ENCODE measurements at places on chromosomes 11 and 22.

DNA sequence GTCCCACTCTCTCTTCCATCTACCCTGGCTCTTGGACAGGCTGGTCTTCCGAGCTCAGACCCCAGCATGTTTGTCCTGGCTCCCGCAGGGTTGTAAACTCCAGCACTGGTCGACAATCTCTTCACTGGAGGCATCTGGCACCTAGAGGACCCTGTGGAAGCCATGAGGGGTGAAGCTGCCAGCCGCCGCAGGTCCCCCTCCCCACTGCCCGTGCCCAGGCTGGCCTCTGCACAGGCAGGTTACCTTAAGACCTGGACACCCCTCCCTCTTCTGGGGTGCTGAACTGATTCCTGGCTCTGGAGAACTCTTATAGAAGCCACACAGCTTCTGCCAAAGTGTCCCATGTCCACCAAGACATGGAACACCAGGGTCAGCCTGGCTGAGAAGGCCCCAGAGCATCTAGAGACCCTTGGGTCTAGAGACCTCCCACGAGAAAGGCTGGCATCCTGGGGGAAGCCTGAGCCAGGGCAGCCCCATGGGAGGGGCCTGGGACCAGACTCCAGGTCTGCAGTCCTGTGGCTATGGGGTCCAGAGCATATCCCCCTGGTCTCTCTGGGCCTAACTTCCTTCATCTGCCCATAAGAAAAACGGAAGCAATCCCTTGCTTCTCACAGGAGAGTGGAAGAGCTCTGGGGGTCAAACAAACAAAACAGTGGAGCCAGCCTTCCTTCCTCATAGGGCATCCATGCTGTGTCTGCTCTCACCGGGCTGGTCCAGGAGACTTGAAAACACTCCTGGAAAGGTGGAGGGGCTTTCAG, 30.6 kb downstream of the LMO1 start:
- DNase-seq, result no peak

DNA sequence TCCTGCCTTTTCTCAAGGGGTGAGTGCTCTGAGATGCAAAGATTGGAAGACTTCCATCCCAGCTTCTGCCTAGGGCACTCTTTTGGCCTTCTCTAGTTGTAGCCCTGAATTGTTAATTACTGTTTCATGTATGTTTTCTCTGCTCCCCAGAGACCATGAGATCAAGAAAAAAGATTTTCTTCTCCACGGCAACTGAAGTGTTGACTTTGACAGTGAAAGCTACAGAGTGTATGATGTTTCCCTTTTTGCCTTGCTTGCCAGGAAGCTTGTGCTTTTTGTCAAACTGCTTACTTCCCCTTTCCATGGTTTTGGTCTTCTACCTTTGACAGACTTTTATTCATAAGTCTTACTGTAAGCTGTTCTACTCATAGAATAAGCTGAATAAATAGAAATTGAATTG, 23.3 kb upstream of the EIF3D start:
- no peak for DNase-seq

DNA sequence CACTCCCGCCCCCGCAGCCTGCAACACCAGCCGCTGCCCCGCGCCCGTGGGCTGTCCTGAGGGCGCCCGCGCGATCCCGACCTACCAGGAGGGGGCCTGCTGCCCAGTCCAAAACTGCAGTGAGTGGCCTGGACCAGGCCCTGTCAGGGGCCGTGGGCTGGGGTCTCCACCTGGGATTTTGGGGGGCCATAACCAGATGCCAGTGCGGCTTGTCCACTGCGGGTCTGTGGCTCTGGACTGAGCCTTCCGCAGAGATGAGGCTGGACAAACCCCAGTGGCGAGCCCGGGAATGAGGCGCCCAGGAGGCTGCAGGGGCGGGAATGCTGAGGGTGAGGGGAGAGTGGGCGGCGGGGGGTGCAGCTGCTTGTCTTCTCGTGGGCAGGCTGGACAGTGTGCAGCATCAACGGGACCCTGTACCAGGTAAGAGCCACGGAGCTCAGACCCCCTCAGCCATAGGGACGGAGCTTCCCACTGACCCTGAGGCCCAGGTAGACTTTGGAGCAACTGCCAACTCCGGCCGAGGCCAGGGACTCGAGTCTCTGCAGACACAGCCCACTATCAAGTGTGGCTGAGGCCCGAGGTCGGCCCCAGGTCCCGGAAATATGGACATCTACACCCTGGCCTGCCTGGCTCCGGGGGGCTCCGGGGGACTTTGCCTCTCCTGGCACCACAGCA, 24.8 kb upstream of the MUC5B start:
- peak; percentile 47 for DNase-seq

DNA sequence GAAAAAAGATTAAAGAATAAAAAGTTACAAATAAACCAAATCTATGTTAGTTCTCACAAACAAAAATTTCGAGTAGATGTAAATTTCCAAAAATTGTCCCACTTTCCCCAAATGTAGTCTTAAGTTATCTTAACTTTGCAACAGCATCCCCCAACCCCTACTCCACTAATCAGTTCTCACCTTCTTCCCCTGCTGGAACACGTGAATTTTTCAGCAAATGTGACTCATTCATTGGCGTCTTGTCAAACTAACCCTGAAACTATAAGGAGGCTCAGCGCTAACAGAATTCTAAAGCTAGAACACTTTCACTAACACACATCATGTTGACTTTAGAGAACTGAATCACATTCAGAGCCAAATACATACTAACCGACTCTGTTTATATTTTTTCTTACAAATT, 46.1 kb downstream of the PHF21A start:
- no peak for DNase-seq

- DNase-seq, result no peak
Observed at GRCh38 chr22:38315823-38316363, 1.3 kb downstream of the CSNK1E start.

GRCh38 chr11:48141475-48142122, 75.0 kb upstream of the OR4B1 start:
- no peak for DNase-seq

DNA sequence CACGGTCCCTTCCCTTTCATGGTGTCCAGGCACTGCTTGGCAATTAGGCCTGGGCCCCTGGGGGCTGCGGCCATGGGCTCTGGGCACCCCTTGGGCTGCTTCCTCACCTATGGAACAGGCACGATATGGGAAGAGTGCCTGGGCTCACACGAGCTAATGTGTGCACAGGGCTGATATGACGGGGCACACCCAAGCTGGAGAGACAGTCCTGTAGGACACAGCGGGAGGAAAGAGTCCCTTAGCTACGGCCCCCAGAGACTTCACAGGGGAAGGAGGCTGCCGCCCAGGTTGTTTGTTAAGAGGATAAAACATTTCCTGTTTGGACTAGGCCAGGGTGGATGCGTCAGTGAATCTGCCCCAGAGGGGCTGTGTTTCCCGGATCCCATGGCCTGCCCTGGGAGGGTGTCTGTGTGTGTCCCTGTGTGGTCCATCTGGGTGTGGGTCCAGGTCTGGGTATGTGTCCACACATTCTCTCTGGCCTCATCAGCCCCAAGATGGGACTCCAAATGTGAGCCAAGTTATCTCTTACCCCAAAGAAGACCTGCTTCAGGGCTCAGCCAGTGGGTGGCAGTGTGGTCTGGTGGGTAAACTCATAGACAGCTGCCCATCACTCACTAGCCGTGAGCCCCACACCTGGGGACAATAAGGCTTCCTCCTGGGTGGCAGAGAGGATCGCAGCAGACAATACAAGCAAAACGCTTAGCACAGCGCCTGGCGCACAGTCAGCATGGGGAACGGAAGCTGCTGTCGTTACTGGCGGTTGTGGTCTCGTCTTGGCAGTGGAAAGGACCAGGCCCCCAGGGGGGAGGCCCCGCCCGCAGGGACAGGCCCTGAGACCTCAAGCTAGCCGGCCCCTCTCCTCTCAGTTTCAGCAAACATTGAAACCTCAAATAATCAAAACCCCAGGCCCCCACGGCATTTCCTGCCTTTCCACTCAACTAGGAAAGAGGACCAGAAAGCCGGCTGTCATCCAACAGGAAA, 3.2 kb upstream of the EMID1 start:
- DNase-seq, result peak; percentile 59

- no peak for DNase-seq
Observed at GRCh38 chr11:47010179-47010578, 73.6 kb downstream of the CSTPP1 start.

DNA sequence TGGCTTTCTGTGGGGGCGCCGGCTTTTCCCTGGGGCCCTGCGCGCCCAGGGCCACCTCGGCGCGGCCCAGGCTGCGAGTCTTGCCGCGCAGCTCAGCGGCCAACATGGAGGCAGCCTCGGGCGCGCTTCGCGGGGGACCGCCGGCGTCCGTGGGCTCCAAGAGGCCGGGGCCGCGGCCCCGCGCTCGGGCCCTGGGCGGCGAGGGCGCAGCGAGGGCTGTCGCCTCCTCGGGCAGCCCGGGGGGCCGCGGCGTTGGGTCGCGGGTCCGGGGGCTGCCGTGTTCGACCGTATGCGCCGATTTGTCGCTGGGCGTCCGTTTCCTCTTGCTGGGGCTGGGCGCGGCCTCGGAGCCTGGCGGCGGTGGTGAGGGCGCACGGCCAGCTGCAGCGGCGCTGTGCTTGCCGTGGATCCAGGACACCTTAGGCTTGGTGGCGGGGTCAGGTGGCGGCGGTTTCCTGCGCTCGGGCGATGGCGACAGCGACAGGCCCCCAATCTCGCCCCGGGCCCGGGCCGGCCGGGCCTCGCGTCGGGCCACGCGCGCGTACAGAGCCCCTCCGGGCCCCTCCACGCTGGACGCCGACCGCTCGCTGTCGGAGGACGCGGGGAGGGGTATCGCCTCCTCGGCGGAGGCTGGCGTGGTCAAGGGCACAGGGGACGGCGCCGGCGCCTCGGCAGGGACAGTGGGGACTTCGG, 11.9 kb downstream of the SCARF2 start:
- no peak for DNase-seq

DNA sequence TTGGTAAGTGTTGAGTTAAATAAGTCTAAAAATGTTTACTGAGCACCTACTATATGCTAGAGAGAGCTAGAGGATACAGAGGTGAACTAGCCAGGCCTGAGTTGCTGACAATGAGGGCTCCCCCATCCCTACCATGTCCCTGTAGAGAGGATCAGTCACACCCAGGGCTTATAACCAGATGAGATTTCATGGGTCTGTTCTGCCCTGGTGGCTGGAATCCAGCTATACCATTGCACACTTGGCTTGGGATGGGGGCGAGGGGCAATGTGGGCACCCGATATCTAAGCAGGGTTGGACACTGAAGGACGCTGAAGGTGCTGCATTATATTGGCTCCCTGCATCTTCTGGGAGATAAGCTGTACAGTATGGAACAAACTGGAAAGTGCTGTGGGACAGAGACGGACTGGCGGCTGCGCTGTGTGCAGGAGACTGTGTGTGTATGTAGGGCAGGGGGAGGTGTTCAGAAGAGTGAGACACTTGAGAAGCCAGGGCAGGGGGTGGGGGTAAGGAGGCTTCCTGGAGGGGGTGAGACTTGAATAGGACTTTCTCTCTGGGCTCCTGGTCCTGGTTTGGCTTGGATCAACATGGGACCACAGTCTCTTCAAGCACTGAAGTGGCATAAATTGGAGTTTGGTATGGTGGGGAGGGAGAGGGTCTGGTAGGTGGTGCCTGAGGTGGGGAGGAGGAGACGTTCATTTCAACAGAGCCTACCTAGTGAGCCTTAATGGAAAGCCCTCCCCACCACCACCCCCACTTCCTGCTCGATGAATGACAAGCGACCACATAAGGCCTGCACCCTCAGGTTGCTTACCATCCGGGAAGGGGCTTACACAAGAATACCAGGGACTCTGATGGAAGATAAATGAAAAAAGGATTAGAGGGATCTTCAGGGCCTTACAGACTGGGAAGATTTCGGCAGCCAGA, 1.8 kb downstream of the CD82 start:
- no peak for DNase-seq

DNA sequence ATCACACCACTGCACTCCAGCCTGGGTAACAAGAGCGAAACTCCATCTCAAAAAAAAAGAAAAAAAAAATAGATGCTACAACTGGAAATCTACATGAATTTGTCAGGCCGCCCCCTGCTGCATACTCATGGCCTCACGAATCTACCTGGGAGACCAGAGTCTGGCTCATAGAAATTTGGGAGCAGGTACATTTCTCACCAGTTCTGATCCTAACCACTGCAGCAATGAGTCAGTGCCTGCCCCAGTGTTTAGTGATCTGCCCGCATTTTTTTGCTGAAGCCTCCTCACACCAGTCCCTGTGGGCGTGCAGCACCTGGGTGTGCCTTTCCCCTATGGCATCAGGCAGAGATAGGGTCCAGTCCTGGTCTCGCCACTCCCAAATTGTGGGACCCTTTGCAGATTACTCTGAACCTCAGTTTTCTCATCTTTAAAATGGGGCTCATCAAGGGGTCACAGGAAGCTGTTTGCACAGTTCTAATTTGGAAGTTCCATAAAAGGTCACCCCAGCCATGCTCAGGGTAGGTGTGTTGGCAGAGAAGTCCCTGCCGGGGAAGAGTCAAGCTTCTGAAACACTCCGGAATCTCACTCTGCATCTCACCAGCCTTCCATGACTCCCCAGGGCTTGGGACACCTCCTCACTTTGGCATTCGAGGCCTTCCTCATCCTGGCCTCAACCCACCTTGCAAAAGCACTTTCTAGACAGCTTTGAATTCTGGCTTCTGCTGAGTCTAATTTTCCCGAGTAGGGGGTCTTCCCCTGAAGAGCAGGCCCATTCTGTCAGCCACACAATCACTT, 39.3 kb upstream of the LINC01488 start:
- DNase-seq, result no peak

DNA sequence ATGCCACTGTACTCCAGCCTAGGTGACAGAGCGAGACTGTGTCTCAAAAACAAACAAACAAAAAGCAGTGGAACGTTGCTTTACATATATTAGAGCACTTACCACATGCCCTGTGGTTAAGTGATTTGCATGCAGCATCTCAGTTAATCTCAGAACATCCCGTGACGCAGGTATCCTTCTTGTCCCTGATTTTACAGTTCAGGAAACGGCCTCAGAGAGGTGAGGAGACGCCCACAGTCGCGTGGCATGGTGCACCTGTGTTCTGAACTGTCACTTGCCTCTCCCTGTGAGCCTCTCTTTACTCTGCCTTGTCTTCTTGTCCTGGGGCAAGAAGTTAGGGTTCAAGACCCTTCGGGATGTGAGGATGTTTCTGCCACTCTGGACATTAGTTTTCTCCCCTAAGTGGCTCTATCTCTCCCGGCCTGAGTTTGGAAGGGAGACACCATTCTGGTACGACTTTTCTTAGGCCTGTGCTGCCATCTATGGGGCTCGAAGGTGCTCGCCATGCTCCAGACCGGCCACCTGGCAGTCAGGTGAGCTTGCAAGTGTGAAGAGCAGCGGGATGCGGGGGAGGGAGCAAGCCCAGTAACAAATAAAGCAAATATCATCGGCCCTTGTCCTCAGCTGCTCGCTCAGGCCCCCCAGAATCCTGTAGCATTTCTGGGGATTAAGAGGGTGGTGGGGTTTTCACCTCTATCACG, 25.6 kb downstream of the YWHAH start:
- peak; percentile 87 for DNase-seq

- DNase-seq, result peak; percentile 5
Observed at GRCh38 chr22:45885171-45885840, 91.7 kb downstream of the WNT7B start.

- no peak for DNase-seq
Observed at GRCh38 chr11:64620381-64620971, 29.5 kb downstream of the SLC22A12 start.

Data from WTC11 (cell line).